Stimulated activated CD4-positive, alpha-beta T cell treated with anti-CD3 and anti-CD28 coated beads, Interleukin-2, amount 100 ng/mL, for 4 hours (primary cell): ENCODE measurements at places on chromosomes 7 and 10.

- no peak for DNase-seq
Observed at GRCh38 chr10:45035673-45036072, 35.0 kb downstream of the ZNF22 start.

GRCh38 chr7:36657036-36657660, 67.1 kb downstream of the AOAH start:
- DNase-seq = no peak

DNA sequence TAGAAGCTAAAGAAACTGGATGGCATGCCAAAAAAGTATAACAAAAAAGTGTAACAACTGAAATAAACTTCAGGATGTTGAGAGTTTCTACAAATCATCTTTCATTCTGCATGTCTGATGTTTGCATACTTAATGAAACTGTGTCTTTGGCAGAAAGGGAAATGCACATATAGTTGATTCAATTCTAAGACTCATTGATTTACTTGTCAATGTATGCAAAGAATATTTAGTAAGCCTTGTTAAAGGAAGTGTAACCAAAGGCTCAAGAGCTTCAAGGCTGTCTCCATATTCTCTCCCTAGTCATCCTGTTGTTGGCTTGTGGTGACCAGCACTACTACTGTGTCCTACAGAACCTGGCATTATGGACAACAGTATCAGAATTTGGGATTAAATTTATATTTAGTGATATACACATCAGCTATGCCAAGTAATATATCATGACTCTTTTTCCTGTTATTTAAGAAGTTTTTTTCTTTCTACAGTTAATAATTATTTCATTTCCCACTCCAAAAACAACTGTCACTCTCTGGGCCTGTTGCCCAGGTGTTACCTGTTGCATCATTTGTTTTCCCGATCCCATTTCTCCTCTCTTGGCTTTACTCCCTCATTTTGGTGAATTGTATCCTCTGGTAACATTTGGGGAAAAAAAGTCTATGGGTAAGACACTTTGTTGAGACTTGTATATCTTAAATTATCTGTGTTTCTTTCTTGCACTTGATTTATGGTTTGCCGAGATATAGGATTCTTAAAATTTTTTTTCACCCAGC, 226.6 kb upstream of the BMPER start:
- DNase-seq = no peak

DNA sequence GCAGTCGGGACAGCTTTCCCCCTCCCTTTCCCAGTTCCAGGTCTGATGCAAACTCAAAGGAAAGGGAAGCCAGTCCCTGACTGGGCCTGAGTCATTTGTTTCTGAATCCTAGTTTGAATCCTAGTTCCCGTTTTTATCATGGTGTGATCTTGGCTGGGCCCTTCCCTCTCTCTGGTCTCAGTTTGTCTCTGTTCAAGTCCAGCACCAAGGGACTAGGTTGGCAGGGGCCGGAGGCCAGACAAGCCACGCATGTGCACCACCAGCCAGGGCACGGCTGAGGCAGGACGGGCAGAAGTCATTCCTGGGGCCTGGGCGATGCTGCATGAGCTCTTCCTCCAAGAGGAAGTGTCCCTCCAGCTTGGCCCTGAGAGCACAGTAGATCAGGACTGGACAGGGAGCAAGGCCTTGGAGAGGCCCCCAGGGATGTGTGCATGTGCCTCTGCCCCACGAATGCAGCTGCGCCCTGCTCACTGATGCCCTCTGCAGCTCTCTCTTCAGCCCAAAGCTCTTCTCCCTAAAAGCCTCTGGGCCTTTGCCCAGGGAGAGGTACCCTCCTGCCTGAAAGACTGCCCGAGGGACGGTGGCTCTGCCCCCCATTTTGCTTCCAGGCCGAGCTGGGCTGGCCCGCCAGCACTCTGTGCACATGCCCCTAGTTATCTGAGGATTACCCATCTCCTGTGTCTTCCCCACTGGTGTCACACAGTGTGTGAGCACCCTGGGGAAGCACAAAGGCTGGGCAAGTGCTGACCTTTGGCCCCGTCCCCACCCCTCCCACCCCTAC, 86.7 kb downstream of the ZMIZ1 start:
- DNase-seq = no peak

DNA sequence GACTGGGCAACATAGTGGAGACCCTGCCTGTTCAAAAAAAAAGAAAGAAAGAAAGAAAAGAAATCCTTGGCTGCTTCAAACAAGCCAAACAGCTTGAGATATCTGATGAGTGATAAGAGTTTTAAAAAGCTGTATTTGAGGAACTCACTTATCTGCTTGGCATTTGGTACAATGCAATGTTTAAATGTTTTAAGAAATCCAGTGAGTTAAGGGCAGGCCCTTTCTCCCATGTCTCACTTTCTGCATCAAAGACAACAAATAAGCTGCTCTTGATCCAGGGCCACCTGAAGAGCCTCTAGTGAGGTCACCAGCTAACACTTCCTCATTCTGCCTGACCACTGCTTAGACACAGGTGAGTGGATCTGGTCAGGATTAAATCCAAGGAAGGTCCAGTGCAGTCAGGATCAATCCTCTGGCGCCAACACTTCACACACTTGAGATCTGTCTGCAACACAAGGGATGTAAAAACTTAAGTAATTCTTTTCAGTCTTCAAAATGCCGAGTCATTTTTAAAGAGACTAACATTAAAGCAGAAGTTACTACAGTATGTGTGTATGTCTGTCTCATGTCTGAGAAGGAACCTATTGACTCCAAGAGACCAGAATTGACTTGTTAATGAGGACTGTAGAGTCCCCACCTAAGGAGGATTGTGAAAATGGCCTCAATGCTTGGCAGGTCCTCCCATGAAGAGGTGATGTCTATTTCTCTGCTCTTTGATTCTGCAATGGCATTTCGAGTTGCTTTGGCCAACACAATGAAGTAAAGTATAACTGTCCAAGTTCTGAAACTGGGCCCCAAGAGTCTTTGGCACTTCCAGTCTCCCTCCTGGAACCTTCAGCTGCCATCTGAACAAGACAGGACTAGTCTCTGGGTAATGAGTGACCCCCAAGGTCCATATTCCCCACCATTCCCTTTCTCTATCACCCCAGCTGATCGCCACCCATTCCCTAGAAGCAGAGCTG, 43.1 kb downstream of the CREB3L2 start:
- no peak for DNase-seq

GRCh38 chr7:69603937-69604494, 5.7 kb downstream of the AUTS2 start:
- DNase-seq = no peak

DNA sequence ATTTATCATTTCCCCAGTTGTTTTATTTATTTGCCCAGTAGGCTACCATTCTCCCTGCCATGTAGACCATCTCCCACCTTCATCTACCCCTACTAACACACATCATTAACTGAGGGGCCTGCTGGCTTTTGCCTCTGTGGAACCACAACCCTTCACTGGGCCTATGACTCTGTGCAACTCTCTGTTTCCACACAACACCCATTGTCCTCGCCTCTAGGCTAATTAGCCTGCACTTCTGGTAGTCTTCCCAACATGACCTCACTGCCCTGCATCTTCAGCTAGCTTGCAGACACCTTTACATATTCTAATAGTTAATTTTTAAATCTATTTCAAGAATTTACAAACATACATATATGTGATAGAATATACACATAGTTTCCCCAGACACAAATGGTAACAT, 7.5 kb downstream of the ANKIB1 start:
- no peak for DNase-seq

DNA sequence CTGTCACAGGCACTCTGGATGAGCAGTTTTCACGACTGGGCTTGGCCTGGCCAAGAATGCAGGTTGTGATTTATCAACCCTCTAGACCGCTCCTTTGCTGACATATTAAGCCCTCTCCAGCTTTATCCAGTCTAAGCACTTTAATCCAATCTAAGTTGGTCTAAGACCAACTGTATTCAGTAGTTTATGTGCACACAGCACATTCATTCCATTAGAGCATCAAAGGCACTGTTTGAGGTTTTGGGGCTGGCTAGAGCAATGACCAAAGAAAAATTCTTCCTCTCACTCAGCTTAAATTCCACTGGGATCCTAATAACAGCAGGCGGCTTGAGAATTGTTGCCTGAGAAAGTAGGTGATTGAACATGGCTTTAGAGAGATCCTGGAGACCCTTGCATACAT, 176.0 kb upstream of the INSYN2A start:
- DNase-seq = no peak

DNA sequence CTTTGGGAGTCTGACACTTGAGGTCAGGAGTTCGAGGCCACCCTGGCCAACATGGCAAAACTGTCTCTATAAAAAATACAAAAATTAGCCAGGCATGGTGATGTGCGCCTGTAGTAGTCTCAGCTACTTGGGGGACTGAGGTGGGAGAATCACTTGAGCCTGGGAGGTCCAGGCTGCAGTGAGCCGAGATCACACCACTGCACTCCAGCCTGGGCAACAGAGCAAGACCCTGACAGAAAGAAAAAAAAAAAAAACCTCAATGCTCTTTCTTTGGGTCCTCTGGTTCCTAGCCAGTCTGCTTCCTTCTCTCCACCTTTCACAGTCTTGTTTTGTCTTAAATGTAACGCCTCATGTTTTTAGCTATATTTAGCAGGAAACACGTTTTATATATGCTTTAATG, 9.4 kb downstream of the OGDH start:
- DNase-seq = no peak

DNA sequence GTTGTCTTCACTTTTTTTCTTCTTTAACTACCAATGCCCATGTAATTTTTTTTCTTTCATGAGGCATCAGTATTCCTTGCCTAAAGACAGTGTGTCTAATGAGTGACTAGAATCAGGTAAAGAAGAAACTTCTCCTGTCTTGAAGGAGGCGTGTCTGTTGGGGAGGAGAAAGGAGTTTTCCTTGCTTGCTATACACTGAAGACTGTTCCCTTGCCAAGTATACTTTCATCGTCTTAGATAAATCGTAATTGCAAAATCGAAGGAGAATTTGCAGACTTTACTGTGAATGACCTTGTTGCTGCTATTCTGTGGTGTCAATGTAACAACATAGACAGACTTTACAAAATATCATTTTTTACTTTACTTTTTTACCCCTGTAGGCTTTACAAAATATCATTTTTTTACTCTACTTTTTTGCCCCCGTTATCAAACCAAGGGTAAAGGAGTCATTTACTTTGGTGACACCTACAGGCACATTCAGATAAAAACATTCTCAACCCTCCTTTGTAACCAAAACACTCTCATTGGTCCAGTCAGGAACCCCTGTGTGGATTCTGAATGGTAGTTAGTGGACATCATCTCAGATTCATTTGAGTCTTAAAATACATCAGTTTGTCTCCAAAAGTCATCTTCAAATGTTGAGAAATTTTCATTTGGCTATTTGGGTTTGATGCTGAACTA, 232.4 kb downstream of the AHR start:
- DNase-seq = no peak

DNA sequence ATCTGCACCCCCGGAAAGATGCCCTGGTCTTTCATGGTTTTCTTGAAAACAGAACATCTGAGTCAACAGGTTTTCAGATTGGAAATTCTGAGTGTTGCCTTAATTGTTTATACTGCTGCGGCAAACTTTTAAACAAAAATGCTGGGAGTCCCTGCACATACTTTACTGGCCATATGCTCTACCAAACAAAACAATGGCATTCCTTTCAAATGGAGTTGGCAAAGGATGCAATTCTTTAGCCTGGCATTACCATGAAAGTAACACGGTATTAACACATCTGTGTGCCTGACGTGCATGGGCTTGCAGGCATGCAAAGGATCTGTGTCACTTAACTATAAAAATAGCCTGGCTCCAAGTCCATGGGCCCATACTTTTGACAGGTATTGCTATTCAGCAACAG, 4.2 kb downstream of the INHBA start:
- no peak for DNase-seq

GRCh38 chr7:86644282-86645224, 844 bp downstream of the GRM3 start:
- no peak for DNase-seq

GRCh38 chr10:69481305-69481704, 30.0 kb downstream of the TSPAN15 start:
- DNase-seq = no peak

GRCh38 chr10:3760083-3760482, 24.9 kb downstream of the KLF6 start:
- no peak for DNase-seq

DNA sequence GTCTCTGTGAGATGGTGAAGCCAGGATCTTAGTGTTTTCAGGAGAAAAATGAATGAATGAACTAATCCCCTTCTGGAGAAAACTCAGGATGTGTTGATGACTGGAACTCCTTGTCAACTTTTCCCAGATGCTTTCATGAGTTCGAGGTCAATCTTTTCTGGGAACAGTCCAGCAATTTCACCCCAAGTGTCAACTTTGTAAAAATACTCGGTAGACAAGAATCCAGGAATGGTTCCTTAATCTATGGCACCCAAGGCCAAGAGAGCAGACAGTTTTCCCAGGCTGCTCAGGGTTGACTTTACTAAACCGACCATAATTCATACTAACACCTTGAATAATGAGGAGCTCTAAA, 31.1 kb upstream of the LYZL1 start:
- DNase-seq = no peak

DNA sequence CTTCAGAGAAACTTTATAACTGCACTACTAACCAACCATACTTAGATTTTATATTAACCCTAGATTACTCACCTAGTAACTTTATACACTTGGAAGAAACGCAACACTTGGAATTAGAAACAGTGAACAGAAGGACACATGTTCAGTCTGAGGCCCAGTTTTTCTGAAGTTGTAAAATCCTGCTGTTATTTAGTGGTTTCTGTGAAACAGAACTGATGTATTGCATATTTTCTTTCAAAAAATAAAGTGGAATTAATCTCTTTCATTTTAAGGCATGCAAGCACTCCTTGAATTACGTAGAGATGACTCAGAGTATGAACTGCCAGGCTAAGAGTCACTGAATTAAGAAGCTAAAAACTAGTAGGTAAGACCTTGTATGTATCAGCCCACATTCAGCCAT, 215.8 kb downstream of the SKAP2 start:
- no peak for DNase-seq

GRCh38 chr10:126380352-126381076, 7.8 kb downstream of the ADAM12 start:
- no peak for DNase-seq

DNA sequence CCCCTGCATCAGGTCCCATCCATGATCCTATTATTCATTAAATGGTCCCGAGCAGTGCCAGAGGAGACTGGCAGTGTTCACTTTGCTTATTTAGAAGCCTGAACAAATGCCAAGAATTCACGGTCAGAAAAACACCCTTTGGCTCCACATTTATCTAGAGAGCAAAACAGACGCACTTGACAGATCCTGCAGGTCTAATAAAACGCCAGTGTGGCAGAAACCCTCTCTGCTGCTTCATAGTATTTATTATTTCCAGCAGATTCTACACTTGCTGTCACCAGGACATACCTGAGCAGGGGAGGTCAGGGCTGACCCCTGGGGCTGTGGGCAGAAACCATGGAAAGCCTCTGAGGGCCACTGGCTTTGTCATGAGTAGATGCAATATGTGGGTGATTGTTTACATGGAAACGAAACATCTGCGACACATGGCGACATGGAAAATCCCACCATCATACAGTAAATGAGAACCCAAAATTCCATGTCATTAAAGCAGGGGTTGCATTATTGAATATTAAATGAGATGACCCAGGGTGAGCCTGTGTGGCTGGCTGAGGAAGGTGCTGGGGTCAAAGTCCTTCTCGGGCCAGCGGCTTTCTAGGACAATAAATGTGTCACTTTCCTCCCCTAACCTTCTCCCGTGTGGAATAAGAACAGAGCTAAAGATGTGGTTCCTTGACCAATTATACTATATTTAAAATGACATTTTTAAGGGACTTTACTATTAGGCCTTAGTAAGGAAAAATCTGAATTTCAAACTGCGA, 205.9 kb upstream of the SVIL start:
- no peak for DNase-seq
